Activated CD4-positive, alpha-beta T cell treated with anti-CD3 and anti-CD28 coated beads for 24 hours (primary cell): ENCODE measurements at places on chromosomes 2 and 18.

- no peak for DNase-seq
These were observed 68.2 kb downstream of the ZSWIM2 start for GRCh38 chr2:186780701-186781316.

DNA sequence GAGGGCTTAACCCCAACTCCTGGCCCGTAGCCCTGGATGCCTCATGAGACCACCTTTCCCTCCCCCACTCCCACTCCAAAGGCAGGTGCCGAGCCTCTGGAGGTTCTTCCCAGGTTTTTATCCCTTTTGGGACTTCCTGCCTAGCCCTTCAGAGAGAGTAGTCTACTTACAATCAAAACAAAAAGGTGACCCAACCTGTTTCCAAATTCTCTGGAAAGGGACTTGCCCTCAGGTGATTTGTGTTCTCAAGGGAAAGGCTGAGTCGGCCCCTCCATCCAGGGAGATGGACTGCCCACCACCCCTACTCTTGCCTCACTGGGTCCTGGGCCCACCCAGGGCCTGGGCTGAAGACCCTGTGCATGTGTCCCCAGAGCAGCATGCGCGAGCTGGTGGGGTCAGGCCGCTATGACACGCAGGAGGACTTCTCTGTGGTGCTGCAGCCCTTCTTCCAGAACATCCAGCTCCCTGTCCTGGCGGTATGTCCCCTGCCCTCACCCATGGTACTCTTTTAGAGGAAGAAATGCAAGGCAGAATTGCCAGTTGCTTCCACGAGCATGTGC lies 108.5 kb downstream of the PLB1 start:
- no peak for DNase-seq

GRCh38 chr2:47072728-47073191 lies 82.3 kb downstream of the STPG4 start:
- no peak for DNase-seq

GRCh38 chr2:196229013-196229412 lies 57.6 kb upstream of the STK17B start:
- no peak for DNase-seq

DNA sequence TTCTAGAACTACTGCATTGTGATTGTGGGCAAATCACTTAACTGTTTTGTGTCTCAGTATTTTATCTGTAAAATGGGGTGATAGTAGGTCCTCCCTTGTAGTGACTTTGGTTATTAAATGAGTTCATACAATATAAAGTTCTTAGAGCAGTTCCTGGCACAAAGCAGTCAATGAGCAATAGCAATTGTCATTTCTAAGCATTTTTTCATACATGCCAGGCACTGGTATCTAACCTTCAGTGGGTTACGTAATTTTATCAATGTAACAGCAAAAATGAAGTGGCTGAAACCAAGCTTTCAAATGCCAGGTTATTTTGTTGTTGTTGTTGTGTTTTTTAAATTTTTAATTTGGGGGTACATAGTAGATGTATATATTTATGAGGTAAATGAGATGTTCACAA lies 401.9 kb downstream of the MEIS1 start:
- DNase-seq: no peak

DNA sequence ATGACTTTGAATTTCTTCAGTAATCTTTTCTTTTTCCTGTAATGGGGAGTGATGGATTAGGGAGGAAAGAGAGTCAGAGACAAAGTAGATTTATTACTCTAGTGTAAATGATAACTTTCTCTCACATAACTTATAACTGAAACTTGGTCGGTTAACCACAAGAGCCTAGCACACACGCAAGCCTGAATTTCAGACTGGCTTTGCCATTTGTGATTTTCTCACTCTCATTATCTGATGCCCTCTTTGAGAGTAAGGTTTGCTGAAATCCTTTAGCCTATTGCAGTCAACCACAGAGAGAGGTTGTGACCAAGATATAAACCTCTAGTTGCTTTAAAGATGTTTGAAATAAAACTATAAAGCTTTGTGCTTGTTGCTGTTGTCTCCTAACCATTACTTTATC lies 117.9 kb upstream of the NETO1 start:
- no peak for DNase-seq

DNA sequence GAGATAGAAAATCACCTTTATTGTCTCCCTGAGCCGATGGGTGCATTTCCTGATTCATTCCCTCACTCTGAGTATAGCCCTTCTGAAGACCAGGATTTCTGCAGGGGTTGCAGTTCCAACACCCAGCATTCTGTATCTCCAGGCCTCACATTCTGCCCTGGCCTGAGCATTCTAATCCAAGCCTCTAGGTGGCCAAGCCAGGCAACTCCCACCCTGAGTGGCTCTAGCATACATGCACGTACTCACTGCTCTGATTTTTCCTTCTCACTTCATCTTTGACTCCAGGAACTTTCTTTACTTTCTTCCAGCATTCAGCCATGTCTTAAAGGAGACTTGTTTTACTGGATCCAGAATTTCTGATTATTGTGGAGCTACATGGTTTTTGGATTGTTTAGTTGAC lies 100.7 kb upstream of the STK39 start:
- DNase-seq: no peak

GRCh38 chr2:135037831-135038230 lies 9.4 kb downstream of the MAP3K19 start:
- DNase-seq: no peak

- DNase-seq: no peak
These were observed 19.5 kb downstream of the EMX1 start for GRCh38 chr2:72936660-72937355.

DNA sequence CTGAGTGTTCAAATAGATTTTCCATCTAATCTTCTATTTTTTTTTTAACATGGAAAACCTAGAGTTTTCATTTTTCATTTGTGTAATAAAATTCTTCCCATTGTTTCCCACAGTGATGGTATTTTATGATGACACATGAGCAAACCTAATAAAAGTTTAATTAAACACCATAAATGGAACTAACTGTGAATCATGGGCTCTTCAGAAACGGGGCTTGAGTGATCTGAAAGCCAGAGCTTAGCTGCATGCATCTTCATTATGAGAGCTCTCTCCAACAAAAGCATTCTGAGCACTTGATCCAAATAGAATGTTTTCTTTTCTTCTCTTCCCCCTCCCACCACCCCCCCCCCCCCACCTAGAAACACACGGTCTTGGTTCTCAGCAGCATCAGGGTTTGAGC lies 82.1 kb upstream of the REV1 start:
- DNase-seq: no peak

- no peak for DNase-seq
These were observed 202.3 kb downstream of the KCNH7 start for GRCh38 chr2:162636206-162636728.

DNA sequence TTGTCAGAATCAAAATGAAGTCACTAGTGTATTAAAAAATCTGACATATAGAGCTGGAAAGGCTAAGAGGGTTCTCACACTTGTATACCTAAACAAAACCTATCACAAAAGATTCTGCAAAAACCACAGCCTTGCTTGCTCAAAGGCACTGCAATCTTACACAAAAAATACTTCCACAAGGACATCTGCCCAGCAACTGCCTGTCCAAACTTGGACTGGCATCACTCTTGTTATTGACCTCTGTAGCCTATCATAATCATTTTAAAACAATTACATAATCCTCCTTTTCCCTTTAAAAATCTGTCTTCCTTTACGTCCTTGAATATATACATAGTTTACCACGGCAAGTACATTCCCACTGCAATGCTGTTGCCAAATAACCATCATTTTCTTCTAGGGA lies 19.9 kb downstream of the CHMP3 start:
- no peak for DNase-seq

DNA sequence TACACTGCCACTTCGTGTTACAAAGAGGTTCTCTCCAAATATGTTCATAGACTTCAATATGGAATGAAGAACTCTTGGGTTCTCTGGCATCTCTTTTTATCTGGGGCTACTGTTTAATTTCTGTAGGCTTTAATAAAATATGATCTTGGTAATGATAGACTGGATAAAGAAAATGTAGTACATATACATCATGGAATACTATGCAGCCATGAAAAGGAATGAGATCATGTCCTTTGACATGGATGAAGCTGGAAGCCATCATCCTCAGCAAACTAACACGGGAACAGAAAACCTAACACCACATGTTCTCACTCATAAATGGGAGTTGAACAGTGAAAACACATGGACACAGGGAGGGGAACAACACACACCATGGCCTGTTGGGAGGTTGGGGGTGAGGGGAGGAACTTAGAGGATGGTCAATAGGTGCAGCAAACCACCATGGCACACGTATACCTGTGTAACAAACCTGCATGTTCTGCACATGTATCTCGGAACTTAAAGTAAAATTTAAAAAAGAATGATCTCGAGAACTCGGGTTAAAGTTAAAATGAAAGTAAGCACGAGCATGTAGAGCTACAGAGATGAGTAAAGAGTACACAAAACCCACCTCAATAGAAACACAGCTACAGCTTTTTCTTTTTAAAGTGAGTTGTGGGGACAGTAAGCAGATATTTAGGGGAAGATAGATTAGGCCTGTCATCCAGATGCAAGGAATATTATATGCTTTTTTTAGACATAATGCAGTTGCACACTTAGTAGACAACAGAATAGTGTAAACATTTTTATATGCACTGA lies 102.3 kb downstream of the SGPP2 start:
- DNase-seq: no peak

DNA sequence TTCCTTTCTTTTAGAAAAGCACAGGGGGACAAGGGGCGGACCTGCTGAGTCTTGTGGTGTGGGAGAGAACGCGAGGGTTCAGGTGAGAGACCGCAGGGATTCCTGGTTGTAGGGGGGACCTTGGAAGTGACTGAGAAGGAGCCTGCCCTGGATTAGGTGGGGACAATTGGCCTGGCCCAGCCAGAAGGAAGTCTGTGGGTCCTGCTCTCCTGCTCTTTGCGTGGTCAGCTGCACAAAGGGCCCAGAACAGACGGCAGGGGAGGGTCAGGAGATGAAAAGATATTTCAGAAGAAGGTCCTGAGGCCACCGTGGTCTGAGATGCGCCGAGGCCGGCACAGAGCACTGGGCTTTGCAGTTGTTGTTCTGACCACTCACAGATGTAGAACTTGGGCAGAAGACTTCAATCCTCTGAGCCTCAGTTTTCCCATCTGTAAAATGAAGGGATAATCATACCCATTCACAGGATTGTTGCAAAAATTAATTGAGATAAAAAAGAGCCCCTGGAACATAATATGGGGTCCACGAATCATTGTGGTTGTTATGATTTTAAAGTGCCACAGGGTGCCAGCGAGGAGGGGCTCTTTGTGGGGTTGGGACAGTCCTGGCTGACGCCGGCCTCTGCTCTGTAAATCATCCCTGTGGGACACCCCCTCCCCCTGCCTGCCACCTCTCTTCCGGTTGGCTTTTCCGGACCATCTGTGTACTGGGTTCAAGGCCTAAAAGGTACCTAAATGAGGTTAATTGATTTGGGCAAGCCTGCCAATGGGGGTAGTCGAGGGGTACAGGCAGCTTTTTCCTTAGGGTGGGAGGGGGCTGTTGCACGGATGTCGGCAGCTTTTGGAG lies 1.8 kb downstream of the LPIN1 start:
- no peak for DNase-seq

DNA sequence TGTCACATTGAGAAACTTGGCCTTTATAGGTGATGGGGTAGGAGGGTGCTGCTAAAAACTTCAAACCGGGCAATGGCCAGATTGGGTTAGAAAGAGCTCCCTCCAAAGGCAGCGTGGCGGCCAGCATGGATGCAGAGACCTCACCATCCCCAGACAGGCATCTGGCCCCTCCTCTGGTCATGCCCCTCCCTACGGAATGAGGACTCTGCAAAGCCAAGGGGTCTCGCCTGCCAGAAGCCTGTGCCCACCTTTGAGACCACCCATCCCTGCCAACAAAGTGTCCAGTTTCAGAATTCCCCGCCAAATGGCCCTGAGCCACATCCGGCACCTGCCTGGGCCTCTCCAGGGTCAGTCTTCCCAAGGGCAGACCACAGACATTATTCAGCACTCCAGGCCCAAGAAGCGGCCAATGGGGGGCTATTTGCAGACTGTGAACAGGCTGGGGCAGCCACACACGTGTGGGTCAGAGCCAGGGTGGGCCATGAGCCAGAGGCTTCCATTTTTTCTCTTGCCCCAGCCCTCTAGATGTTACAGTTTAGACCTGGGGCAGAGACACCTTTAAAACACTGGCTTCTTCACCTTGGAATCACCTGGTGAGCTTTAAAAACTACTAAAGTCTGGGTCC lies 4.2 kb upstream of the ATP6V1B1 start:
- no peak for DNase-seq

DNA sequence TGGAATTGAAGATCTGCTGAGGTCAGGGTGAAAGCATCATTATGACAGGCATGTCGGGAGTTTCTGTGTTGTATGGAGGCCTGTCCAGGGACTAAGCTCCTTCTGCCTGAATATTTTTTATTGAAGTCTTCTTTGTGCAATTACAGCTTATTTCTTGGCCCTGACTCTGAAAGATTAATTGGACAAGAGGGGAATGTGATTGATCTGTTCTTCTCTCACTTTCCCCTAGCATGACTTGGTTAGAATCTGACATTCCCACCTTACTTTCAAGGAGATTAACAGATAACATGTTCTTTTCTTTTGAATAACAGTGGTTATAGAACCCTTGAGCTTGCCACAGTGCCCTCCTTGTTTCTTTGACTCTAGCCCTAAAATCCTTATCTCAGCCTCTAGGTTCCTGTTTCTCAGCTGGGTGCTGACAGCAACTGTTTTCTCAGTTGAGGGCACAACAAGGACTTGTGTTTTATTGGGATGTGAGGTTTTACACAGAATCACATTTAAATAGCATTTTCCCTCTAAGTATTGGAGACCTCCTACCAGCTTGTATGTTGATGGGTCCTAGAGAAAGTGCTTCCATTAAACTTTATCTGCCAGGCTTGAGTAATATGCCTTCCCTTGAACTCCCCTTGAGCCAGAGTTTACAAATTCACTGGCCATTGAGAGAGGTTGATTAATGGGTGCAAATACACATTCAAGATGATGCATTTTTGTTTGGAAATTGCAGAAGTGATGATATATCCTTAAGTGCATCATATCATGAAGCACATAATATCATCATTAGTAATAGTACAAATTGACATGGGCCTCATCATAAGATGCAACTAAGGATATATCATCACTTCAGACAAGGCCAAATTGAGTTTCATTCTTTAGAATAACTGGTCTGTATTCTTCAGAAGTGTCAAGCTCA lies 12.5 kb downstream of the TTLL4 start:
- DNase-seq: no peak

- DNase-seq: no peak
These were observed 98.5 kb downstream of the GYPC start for GRCh38 chr2:126754240-126755004.

- DNase-seq: no peak
These were observed 246.1 kb upstream of the ST6GAL2 start for GRCh38 chr2:107132070-107132469.

- DNase-seq: no peak
These were observed 103.6 kb downstream of the CDK15 start for GRCh38 chr2:201909961-201910361.

DNA sequence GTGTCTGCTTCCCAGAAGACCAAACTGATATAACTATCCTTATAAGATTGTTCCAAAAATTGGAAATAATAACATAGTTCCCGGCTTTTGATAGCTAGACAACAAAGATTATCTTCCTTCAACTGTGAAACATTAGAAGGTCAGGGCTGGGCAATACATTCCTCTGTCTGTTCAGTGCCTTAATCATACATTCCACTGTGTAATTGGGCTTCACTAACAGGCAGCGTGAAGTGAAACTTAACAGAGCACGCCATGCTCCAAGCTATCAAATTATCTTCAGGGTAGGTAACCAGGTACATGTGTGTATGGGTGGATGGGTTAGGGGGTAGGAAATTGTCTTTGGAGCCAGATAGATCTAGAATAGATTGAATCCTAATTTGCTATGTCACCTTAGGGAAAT lies 23.5 kb upstream of the ARL5A start:
- no peak for DNase-seq

- no peak for DNase-seq
These were observed 80.0 kb downstream of the RHBDD1 start for GRCh38 chr2:226915846-226916360.
